ENCODE measurements at places on chromosomes 16 and 17. TPM values are rescaled to one million over a fixed set of nuclear protein-coding genes. Genes with fewer than 3 reads are reported as not detected.

GRCh38 chr17:81462506-81463125 lies 50.0 kb downstream of the ACTG1 start:
- DNase-seq: no peak
- H3K27ac ChIP-seq: no peak overlapping the region
- H3K4me1 ChIP-seq: no peaks in the 10 kb centered on the region

DNA sequence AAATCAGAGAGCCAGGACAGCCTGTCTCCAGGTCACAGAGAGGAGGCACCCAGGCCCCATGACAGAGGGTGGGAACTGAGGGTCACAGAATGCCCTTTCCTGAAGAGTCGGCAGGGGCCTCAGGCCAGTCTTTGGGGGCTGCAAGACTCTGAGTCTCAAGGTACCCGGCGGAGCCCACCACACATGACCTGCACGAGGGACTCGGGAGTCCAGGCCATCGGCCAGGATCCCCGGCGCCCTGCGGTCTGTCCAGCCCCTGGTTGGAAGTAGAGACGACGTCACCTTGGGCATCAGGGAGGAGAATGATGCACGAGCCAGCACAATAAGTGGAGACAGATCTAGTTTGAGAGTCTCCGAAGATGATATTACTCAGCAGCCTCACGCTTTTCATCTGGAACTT lies 234.7 kb upstream of the SDK2 start:
- H3K27ac ChIP-seq: no peak overlapping the region
- no peak for DNase-seq
- H3K27me3 ChIP-seq: no peaks in the 10 kb centered on the region

KCNAB3 gene
- total RNA-seq: 8.3 TPM

DNA sequence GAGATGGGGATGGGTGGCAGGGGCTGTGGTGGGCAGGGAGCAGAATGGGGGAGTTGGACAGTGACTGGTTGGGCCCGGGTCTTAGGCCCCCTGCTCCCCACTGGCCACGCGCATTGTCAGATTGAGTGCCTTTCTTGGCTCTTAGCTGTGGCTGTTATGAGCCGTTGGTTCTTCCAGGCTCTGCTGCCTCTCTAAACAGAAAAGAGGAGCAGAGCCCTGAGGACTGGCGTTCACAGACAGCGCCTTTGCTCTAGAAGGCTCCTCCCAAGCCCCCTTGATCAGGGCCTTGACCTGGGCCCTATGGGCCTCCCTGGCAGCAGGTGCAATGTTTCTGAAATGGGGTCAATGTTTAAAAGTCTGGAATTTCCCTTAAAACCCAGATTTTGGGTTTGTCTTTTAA lies 14.8 kb upstream of the NUDT16L1 start:
- H3K27ac ChIP-seq: peak overlapping the region; percentile 26
- H3K4me3 ChIP-seq: no peak overlapping the region
- H3K36me3 ChIP-seq: peaks cover 15% of the 10 kb centered on the region
- H3K27me3 ChIP-seq: no peaks in the 10 kb centered on the region
- peaks cover 27% of the 10 kb centered on the region for H3K4me1 ChIP-seq

BRICD5 gene
- total RNA-seq: 8.0 TPM

DNA sequence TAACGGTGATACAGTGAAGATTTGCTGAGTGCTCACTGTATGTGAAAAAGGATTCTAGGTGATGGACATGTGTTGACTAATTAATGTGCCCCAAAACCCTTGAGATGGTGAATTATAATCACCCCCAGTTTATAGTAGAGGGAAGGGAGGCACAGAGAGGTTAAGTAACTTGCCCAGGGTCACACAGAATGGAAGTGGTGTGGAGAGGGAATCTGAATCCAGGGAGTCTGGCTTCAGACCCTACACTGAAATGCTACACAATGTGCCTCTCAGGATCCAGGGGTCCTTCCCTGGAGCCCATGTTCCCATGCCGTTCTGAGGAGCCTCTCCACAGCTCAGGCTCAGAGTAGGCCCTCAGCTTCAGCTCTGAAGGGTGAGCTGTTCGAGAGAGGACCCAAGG lies 11.6 kb downstream of the TRPV2 start:
- H3K4me3 ChIP-seq: no peak overlapping the region
- DNase-seq: no peak
- H3K36me3 ChIP-seq: peaks cover 13% of the 10 kb centered on the region
- H3K27ac ChIP-seq: no peak overlapping the region

UNK gene
- 24.5 TPM for total RNA-seq

- H3K4me3 ChIP-seq: no peak overlapping the region
- no peak for DNase-seq
- peaks cover 20% of the 10 kb centered on the region for H3K4me1 ChIP-seq
Observed at GRCh38 chr17:48735062-48735351, 6.5 kb upstream of the HOXB13 start.

TMEM100 gene
- total RNA-seq: not detected

- peaks cover 47% of the 10 kb centered on the region for H3K4me1 ChIP-seq
- H3K27me3 ChIP-seq: no peaks in the 10 kb centered on the region
- DNase-seq: no peak
- H3K4me3 ChIP-seq: no peak overlapping the region
- no peaks in the 10 kb centered on the region for H3K36me3 ChIP-seq
- no peak overlapping the region for H3K27ac ChIP-seq
Observed at GRCh38 chr16:81553814-81554675, 109.4 kb downstream of the CMIP start.

GRCh38 chr17:33970279-33970678 lies 284.8 kb upstream of the CCL2 start:
- peaks cover 20% of the 10 kb centered on the region for H3K4me1 ChIP-seq
- no peak for DNase-seq
- H3K27me3 ChIP-seq: peaks cover 8% of the 10 kb centered on the region
- H3K36me3 ChIP-seq: no peaks in the 10 kb centered on the region

DNA sequence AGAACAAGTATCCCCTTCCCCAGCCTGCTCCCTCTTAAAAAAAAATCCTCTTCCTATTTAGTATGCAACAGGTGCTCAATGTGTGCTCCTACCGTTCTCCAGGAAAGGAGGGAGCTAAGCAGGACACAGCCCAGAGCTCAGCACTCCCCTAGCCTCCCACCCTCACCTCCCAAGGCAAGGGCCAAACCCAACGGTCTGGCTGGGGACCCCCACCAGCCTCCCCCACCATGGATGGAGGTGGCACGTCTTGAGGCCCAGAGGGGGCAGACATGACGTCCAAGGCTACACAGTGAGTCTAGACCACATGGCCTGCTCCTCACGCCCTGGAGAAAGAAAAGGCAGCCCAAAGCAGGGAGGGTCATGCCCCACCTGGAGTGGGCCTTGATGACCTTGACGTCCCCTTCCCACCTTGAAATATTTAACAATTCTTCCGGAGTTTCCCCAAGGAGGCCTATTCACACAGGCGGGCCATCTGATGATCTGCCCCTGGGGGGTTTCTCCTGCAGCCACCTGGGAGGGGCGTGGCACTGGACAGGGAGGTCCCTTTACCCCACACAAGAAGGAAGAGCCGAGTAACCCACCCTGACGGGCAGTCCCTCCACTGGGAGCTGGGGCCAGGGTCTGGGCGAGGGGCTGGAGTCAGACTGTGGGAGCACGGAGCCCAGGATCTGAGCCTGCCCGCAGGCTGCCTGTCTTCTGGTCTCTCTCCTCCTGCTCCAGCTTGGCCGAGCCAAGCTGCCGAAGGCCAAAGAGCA lies 89.4 kb upstream of the CBX4 start:
- H3K27ac ChIP-seq: no peak overlapping the region
- peaks cover 9% of the 10 kb centered on the region for H3K4me1 ChIP-seq
- no peak overlapping the region for H3K4me3 ChIP-seq
- no peak for DNase-seq
- no peaks in the 10 kb centered on the region for H3K36me3 ChIP-seq

DNA sequence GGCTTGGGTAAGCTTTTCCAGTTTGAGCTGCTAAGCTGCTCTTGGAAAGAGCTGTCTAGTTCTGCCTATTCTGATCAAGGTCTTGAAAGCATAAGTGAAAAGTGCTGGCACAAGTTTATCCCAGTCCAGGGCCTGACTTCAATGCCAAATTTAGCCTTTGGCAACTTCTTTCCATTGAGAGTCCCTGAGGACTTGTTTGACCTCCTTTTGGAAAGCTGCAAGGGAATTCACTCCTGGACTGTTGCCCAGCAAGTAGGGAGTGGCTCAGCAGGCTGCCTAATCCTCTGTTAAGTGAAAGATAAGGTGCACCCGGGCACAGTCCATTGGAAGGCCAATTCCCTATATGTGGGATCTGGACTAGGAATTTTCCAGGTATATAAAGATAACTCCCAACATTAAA lies 16.0 kb upstream of the TANC2 start:
- DNase-seq: no peak
- no peak overlapping the region for H3K4me3 ChIP-seq
- H3K4me1 ChIP-seq: no peaks in the 10 kb centered on the region
- H3K27ac ChIP-seq: no peak overlapping the region

DNA sequence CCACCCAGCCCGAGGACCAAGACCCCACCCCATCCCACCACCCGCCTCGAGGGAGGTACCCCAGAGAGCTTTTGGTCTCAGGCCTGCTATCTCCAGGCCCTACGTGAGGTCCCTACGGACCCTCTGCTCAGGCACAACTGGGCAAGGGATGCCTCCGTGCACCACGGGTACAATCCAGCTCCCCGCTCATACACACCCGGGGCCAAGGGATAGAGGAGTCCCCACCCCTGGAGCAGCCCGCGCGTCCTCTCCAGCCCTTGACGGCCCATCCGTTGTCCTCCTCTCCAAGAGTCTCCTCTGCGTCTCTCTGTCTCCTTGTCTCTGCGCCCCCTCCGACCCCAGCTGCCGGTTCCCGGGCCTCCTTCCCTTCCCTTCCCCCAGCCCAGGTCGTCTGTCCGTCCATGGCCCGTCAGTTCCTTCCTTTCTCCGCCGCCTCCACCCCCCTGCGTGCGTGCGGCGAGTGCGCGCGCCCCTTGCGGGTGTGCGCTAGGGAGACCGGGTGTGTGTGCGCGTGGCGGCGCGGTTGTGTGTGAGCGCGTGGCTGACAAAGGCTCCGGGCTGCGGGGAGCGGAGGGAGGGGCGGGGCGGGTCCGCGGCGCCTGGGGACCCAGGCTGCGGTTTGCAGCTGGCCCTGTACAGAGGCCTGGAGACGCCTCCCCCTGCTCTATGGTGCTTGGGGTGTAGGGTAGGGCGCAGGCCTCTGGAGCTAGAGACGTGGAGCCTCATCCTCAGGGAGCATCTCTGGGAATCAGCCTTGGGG lies 930 bp downstream of the SPNS2 start:
- peak overlapping the region; percentile 65 for H3K4me3 ChIP-seq
- peaks cover 20% of the 10 kb centered on the region for H3K4me1 ChIP-seq
- H3K27ac ChIP-seq: no peak overlapping the region
- H3K36me3 ChIP-seq: no peaks in the 10 kb centered on the region
- peaks cover 32% of the 10 kb centered on the region for H3K27me3 ChIP-seq
- peak; percentile 44 for DNase-seq

DNA sequence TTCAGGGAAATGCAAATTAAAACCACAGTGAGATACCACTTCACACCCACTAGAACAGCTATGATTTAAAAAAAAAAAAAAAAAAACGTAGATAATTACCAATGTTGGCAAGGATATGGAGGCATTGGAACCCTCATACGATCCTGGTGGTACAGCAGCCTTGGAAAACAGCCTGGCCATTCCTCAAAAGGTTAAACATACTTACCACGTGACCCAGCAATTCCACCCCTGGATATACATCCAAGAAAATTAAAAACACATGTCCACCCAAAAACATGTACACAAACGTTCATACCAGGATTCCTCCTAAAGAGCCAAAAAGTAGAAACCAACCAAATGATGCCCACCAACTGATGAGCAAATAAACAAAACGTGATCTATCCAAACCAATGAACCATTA lies 68.1 kb downstream of the GAS7 start:
- no peak overlapping the region for H3K4me3 ChIP-seq
- peaks cover 24% of the 10 kb centered on the region for H3K4me1 ChIP-seq
- no peak for DNase-seq
- H3K27me3 ChIP-seq: peaks cover 3% of the 10 kb centered on the region
- H3K27ac ChIP-seq: no peak overlapping the region

GRCh38 chr17:8941980-8942622 lies 23.4 kb downstream of the PIK3R5 start:
- peak; percentile 53 for DNase-seq
- H3K4me3 ChIP-seq: peak overlapping the region; percentile 52
- peak overlapping the region; percentile 89 for H3K27ac ChIP-seq
- peaks cover 36% of the 10 kb centered on the region for H3K36me3 ChIP-seq

- H3K27me3 ChIP-seq: peaks cover 41% of the 10 kb centered on the region
- DNase-seq: peak; percentile 56
- peak overlapping the region; percentile 28 for H3K4me3 ChIP-seq
- no peak overlapping the region for H3K27ac ChIP-seq
- H3K4me1 ChIP-seq: peaks cover 2% of the 10 kb centered on the region
- no peaks in the 10 kb centered on the region for H3K36me3 ChIP-seq
Observed at GRCh38 chr17:36657763-36658490, 56.5 kb downstream of the MRM1 start.

DNA sequence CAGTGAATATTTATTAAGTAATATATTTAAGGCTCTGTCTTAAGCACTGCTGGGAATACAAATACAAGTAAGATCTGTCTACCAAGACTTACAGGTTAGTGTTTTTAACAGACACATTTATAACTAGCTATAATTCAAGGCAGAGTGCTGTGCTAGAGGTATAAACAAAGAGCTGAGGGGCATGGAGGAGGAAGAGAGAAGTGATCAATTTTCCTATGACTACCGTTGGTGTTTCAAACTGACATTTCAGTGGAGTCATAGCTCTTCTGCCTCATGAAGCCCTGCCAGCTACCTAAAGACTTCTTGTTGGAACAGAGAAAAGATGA lies 79.9 kb downstream of the CYB561 start:
- DNase-seq: no peak
- no peaks in the 10 kb centered on the region for H3K27me3 ChIP-seq
- H3K4me1 ChIP-seq: no peaks in the 10 kb centered on the region

ASGR2 gene
- total RNA-seq: not detected

GRCh38 chr16:88810166-88810911 lies 1.4 kb downstream of the APRT start:
- peaks cover 22% of the 10 kb centered on the region for H3K4me1 ChIP-seq
- H3K27ac ChIP-seq: peak overlapping the region; percentile 88
- DNase-seq: peak; percentile 73
- no peaks in the 10 kb centered on the region for H3K27me3 ChIP-seq
- H3K4me3 ChIP-seq: peak overlapping the region; percentile 86
- peaks cover 51% of the 10 kb centered on the region for H3K36me3 ChIP-seq

DNA sequence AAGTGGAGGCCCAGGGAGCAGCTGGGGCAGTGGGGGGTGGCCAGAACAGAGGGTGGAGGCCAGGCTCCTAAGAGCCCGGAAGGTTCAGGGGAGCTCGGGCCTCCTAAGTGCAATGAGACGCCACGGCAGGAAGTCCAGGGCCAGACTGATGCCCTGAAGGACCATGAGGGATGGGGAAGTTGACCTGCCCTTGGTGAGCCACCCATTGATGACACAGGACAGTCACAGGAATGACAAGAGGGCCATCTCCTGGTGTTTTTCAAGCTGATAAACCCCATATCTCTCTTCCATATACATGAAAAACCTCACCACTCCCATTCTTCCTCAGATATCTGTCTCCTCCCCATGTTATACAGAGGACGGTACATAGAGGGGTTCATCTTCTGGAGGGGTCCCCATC lies 5.8 kb upstream of the MRPL58 start:
- DNase-seq: no peak
- H3K27ac ChIP-seq: no peak overlapping the region
- H3K36me3 ChIP-seq: no peaks in the 10 kb centered on the region
- no peak overlapping the region for H3K4me3 ChIP-seq
